ENCODE measurements at places on chromosomes 3 and 15.

DNA sequence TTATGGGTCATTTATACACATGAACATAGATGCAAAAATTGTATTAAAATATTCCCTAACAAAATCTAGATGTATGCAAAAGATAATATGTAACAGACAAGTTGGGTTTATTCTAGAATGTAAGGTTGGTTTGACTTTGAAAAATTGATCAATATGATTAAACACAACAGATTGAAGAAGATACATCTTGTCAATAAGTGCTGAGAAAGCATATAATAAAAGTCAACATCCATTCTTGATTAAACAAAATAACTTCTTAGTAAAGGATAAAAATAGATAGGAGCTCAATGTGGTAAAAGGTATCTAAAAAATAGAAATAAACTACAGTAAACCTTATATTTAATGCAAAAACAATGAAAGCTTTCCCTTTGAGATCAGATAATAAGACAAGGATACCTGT, 38.3 kb downstream of the CCDC39 start:
- no peak for DNase-seq

GRCh38 chr15:49380912-49381311, 42.1 kb upstream of the FGF7 start:
- DNase-seq, result peak; percentile 24

DNA sequence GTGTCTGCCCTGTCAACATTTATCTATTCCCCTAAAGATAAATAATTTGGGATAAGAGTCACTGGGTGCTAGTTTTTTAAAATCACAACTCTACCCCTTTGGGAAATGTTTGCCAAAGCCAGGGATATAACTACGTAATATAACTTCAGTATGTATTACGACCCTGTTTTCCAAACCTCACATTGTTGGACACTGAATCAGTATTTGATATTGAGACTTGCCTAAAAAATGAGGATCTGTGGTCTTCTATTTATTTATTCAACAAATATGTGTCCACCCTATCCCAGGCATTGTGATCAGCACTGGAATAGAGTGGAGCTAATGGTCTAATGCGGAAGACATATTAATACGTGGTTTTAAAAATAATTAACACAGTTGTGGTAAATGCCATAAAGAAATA, 4.5 kb upstream of the MGA start:
- DNase-seq, result peak; percentile 70

- DNase-seq, result peak; percentile 73
Observed at GRCh38 chr3:27960133-27960532, 238.0 kb upstream of the EOMES start.

GRCh38 chr3:13095408-13095937, 22.2 kb upstream of the IQSEC1 start:
- no peak for DNase-seq

GRCh38 chr3:61796911-61797310, 235.5 kb downstream of the PTPRG start:
- DNase-seq, result no peak

DNA sequence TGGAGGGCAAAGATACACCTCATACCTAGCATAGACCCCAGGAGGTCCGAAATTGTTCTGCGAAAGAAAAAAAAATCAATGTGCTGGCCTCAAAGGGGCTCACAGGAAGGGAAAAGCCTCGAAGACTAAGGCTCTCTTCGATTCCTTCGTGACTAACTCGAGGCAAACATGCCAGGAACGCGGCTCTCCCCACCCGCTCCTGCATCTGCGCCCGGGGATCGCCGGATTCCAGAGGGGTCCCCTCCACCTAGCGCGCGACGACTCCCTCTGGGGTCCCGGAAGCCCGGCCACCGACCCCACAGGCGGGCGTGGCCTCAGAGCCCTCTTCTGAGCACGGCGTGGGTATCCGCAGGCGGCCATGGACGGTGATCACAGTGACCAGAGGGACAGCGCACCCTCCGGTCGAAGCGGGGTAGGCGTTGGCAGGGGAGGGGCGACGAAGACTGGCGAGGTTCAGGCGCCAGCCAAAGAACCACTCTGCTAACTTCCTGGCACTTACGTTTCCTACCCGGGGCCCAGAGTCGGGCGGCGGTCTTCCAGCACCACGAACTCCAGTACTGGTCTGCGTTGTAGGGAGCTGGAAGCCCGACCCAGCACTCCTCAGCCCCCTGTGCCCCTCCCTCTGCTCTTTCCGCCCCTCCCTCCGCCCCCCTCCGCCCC, 515 bp upstream of the EIF3J start:
- peak; percentile 78 for DNase-seq

DNA sequence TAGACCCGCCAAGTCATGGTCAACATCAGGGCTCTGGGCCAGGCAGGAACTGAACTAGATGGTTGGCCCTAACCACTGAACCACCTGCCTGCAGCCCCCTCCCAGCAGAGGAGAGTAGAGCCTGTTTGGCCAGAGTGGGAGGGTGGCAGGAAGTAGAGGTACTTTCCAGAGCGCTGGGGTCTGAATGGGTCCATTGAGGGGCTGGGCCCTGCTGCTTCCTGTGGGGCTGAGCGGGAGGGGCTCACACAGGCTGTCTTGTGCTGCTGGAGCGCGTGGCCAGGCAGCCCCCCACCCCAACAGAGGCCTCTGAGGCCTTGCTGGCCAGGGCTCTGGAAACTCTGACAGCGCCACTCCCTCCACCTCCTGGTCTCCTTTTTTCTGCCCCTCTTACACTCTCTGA, 17.4 kb downstream of the CSPG4 start:
- DNase-seq, result no peak

All from fibroblast of skin of right biceps (primary cell).